Effector memory CD4-positive, alpha-beta T cell (primary cell): ENCODE measurements at places on chromosomes 7 and 10.

- DNase-seq, result no peak
Measured at GRCh38 chr7:80095545-80095944, 39.1 kb upstream of the GNAI1 start.

GRCh38 chr7:910441-910861 is 34.1 kb downstream of the GET4 start:
- no peak for DNase-seq

DNA sequence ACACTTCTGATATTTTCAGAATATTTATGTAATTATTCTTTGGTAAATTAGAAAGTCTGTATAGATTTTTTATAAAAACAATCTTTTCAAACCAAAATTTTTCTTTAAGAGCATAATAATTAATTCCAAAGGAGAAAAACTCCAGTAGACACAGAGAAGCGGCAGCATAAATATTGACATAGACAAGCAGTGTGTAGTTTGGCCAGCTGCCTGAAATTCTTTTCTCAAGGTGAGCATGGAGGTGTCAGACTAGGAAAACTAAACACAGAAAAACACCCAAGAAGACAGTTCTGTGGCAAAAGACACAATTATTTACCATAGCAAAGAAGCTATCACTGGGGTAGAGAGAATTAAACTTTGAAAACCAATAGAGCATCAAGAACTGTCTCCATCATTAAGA is 82.4 kb downstream of the KLF6 start:
- no peak for DNase-seq

- no peak for DNase-seq
Measured at GRCh38 chr10:30011396-30011795, 48.0 kb downstream of the JCAD start.

DNA sequence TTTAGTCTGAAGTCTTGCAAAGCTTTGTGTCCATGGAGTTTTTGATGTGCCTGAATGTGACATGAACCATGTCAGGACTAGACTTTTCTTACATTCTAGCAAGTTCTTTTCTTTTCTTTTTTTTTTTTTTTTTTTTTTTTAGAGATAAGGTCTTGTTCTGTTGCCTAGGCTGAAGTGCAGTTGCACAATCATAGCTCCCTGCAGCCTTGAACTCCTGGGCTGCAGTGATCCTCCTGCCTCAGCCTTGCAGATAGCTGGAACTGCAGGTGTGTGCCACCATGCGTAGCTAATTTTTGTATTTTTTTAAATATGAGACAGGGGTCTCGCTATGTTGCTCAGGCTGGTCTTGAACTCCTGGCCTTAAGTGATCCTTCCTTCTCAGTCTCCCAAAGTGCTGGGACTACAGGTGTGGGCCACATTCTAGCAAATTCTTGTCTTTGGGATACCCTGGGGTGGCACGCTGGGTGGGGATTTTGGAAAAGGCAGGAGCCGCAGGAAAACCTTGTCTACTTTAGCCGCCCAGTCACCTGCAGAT is 152.8 kb downstream of the SVIL start:
- no peak for DNase-seq
